ENCODE measurements at places on chromosomes 1 and 21.

DNA sequence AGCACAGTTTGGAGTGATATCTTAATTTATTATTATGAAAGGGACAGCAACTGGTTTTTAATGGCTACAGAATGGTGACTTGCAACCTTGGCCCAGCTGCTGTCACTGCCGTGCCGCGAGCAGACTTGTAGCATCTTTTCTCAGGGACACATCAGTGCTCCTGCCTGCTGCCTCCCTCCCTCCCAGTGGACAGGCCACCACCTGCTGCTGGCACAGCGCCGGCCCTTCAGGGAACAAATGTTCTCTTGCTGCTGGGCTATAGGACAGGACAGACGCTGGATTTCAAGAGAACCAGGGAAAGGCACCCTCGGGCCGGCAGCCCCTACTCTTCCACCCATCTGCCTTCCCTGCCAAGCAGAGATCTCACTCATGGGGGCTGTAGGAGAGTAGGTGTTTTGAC lies 413.8 kb upstream of the NFIA start:
- DNase-seq: no peak

- peak; percentile 68 for DNase-seq
Observed at GRCh38 chr1:192805832-192806323, 3.0 kb upstream of the RGS2 start.

- DNase-seq: peak; percentile 34
Observed at GRCh38 chr1:144551543-144552424, 40.9 kb upstream of the PPIAL4F start.

- no peak for DNase-seq
Observed at GRCh38 chr1:237700181-237700580, 190.5 kb downstream of the ZP4 start.

- no peak for DNase-seq
Observed at GRCh38 chr1:16617114-16617631, 3.8 kb upstream of the NBPF1 start.

GRCh38 chr1:7680955-7681268 lies 90.2 kb upstream of the VAMP3 start:
- DNase-seq: no peak

DNA sequence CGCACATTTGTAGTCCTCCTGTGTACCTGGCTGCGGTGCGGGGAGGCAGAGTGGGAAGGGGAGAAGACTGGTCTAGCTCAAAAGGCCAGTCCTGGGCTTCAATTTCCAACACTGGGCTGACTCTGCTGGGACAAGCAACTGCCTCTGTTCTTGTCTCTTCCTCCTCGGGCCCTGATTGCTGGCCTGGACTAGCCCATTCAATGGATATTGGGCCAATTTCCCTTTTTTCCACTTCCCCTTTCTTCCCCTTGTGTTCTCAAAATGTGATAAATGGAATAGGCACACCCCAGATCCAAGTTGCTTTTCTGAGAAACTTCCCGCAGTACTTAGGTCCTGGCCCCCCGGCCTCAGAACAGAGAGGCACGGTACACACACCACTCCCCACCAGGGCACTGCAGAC lies 48.2 kb downstream of the SPSB1 start:
- DNase-seq: no peak

DNA sequence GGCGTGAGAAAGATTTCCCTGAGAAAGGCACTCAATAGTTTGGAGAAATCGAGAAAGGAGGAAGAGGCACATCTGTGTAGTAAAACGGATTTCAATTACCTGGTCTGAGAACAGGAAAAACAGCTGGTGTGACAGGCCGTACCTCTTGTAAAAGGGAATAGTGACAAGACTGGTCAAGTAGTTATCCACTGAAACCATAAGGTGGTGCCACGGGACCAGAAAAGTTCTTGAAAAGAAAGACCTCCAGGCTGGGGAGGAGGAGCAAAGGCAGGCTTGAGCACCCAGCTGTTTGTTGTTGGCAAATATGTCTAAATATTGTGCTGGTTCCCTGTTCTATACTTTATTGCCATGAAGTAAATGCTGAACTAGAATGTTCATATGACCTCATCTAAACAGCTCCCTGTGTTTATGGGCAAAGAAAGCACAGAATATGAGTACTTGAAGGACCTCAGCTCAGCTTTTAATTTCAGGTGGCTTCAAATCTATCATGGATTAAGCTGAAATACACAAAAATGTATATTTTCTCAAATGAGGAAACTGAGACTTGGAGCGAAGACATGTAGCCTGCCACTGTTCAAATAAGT lies 4.0 kb downstream of the HAO2 start:
- DNase-seq: peak; percentile 28

GRCh38 chr1:78360584-78360983 lies 130.2 kb upstream of the PTGFR start:
- DNase-seq: no peak

- DNase-seq: no peak
Observed at GRCh38 chr1:204731985-204732575, 46.5 kb upstream of the LRRN2 start.

- DNase-seq: no peak
Observed at GRCh38 chr1:227883641-227884301, 64.0 kb downstream of the WNT9A start.

GRCh38 chr1:11826946-11827345 lies 20.6 kb downstream of the NPPA start:
- no peak for DNase-seq

- no peak for DNase-seq
Observed at GRCh38 chr21:41228492-41228891, 60.5 kb downstream of the BACE2 start.

GRCh38 chr1:233735847-233736246 lies 121.9 kb downstream of the KCNK1 start:
- no peak for DNase-seq

- peak; percentile 43 for DNase-seq
Observed at GRCh38 chr1:173427146-173428054, 49.7 kb upstream of the PRDX6 start.
